ENCODE measurements at places on chromosomes 7 and 10. TPM values are rescaled to one million over a fixed set of nuclear protein-coding genes. Genes with fewer than 3 reads are reported as not detected.
A peak's percentile ranks its signal among the peaks of the same experiment; 100 is the strongest.

DNA sequence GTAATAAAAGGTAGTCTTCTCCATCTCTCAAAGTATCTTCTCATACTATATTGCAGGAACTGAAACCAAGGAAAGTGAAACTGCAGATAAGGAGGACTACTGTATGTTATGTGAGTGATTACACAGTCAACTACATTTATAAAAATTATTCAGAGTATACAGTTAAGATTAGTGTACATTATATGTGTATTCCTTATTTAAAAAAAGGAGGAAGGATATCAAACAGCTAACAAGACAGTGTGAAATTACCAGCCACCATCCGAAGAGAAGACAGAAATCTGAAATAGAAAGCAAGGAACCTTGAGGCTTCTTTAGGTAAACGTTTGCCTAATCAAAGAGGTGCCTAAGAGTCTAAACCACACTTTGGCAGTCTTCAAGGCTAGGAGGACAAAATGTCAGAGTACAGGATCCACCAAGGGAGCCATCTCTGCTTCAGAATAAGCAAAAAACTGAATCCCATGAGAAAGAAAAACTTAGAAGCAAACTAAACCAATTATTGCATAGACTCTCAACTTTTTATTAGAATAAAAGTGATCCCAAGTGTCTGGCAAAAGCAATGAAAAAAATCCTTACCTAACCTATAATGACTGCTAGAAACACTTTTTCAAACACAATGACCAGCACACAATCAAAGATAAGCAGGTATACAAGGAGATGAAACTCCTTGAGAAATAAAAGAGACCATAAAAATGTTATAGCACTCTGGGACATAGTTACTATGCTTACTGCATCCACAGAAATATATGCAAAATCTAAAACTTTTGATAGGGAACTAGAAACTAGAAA is 6.4 kb downstream of the USP6NL start:
- no peak for DNase-seq

- no peak for DNase-seq
Observed at GRCh38 chr7:114663502-114663901, 248.9 kb downstream of the FOXP2 start.

DNA sequence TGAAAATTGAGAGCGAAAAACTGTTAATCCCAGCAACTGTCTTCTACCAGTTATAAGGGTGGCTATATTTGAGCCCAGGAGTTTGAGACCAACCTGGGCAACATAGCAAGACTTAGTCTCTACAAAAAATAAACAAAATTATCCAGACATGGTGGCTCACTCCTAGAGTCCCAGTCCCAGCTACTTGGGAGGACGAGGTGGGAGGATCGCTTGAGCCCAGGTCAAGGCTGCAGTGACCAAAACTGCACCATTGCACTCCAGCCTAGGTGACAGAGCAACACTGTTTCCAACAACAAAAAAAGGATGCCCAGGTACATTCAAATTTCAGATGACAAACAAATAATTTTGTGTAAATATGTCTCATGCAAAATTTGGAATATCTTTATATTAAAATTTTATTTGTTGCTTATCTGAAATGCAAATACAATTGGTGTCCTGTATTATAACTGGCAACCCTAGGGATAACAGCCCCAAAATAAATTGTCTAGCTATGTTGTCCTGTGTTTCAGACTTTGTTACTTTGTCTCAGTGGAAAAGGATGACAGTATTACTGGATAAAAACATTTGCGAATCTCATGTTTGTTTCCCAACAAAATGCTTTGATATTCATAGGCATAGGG is 26.7 kb downstream of the FAM171A1 start:
- no peak for DNase-seq

- DNase-seq: no peak
Observed at GRCh38 chr10:31749981-31750840, 178.4 kb downstream of the ARHGAP12 start.

DNA sequence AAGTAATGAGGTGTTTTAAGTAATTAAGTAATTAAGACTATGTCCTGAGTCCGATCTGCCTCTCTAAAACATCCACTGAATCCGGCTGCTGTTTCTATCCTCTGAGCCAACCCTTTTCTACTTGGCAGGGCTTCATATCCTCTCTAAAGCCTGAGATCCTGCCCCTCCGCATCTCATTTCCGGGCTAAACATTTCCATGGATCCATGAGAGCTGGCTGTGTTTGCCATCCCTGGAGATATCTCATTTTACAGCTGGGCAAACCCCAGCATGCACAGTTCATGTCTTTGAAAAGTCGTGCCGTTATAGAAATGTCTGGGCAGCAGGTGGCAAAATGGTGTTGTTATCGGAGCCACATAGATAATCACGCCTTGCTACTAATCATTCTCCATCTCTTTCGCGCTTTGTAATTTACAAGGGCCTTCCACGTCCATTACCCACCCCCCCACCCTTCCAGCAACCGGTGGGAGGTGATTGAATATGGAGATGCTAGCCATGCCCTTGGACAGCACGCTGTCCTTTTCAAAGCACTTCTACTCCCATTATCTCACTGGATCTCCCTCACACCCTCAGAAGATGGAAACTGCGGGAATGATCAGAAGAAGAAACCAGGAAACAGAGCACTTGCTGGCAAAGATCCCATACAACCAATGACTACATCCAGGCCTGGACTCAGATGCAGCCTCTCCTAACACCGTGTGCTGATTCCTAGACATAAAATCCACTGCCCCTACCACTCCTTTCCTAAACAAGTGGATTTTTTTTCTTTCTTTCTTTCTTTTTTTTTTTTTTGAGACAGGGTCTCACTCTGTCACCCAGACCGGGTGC is 1189.2 kb downstream of the TYW1 start:
- no peak for DNase-seq

DNA sequence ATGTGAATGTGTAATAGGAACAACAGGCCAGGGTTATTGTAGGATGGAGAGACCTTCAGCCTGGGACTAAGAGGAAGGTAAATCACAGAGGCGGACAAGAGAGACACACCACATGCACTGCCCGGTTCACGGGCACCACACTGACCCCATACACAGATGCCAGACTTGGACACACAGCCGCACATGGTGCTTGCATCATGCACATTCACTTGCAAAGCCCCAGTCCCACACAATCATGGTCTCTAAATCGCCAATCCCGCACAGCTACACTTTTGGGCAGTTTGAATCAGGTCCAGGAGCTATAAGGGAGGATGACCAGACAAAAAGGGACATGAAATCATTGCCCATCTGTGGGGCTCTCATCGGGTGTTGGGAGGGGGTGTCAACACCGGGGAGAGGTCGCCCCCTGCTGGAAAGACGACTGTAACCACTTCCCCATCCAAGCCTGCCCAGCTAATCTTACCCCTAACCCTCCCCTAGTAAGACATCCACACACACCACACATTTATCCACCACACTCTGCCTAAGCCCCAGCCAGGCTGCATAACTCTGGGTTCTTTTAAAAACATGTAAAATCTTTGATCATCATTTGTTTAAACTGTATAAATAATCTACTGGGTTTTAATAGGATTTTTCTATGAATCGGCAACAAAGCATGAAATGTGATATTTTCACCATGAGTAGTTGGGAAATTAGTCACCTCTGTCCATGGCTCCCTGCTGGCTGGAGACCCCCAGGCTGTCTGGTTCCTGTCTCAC is 40.5 kb upstream of the SLF2 start:
- DNase-seq: no peak

- no peak for DNase-seq
Observed at GRCh38 chr10:78279756-78280155, 246.1 kb downstream of the RPS24 start.

- DNase-seq: no peak
Observed at GRCh38 chr10:65470986-65471385, 1454.8 kb upstream of the LRRTM3 start.

- DNase-seq: no peak
Observed at GRCh38 chr7:129110258-129110981, 34.1 kb upstream of the TSPAN33 start.

DNA sequence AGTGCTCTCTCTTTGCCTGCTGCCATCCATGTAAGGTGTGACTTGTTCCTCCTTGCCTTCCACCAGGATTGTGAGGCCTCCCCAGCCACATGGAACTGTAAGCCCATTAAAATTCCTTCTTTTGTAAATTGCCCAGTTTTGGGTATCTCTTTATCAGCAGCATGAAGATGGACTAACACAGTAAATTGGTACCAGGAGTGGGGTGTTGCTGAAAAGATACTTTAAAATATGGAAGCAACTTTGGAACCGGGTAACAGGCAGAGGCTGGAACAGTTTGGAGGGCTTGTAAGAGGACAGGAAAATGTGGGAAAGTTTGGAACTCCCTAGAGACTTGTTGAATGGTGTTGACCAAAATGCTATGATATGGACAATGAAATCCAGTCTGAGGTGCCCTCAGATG is 63.8 kb upstream of the PPP1R9A start:
- DNase-seq: no peak

- DNase-seq: no peak
Observed at GRCh38 chr10:89555688-89556445, 20.5 kb upstream of the SLC16A12 start.

GRCh38 chr10:91975438-91975837 is 51.9 kb downstream of the BTAF1 start:
- no peak for DNase-seq

DNA sequence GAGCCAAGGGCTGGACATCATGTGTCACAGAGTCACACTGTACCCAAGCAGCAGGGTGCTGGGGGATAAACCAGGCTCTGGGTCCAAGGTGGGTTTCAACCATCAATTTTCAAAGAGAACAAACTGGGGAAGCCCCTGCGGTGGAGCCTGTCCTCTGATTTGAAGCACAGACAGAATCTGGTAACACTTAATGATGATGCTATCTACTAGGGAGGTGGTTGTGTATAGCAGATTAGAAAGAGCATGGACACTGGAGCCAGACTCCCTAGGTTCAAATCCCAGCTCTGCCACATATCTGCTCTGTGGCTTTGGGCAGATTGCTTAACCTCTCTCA is 204.9 kb upstream of the ZMIZ1 start:
- DNase-seq: no peak

- DNase-seq: no peak
Observed at GRCh38 chr7:151146761-151147160, 20.7 kb downstream of the GBX1 start.

DNA sequence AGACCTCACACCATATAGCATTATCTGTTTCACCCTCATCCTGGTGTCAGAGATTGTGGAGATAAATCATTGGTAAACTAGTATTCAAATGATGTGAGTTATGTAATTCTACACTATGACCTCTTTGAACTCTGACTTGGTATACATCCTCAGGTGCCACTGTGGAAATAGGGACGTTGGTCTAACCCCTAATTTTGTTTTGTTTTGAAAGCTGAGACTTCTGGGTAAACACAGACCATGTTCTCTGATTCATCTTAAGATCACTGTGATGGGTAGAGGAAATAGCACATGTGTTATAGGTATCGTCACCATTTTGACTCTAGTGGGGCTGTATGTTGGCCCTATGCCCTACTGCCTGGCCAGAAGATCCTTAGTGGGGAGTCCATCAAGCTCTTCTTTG is 241.6 kb downstream of the CCDC7 start:
- no peak for DNase-seq

- DNase-seq: peak; percentile 10
Observed at GRCh38 chr10:79021948-79022499, 46.7 kb upstream of the ZMIZ1 start.

DNA sequence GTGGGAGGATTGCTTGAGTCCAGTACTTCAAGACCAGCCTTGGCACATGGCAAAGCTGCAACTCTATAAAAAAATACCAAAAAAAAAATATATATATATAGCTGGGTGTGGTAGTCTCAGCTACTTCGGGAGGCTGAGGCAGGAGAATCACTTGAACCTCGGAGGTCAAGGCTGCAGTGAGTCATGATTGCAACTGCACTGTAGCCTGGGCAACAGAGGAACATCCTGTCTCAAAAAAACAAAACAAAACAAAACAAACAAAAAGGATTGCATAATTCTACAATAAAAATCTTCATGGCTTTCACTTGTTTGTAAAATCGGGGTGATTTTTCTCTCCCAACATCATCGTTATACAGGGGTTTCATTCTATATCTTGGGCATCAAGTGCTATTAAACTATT is 35.1 kb downstream of the GUSB start:
- no peak for DNase-seq

DNA sequence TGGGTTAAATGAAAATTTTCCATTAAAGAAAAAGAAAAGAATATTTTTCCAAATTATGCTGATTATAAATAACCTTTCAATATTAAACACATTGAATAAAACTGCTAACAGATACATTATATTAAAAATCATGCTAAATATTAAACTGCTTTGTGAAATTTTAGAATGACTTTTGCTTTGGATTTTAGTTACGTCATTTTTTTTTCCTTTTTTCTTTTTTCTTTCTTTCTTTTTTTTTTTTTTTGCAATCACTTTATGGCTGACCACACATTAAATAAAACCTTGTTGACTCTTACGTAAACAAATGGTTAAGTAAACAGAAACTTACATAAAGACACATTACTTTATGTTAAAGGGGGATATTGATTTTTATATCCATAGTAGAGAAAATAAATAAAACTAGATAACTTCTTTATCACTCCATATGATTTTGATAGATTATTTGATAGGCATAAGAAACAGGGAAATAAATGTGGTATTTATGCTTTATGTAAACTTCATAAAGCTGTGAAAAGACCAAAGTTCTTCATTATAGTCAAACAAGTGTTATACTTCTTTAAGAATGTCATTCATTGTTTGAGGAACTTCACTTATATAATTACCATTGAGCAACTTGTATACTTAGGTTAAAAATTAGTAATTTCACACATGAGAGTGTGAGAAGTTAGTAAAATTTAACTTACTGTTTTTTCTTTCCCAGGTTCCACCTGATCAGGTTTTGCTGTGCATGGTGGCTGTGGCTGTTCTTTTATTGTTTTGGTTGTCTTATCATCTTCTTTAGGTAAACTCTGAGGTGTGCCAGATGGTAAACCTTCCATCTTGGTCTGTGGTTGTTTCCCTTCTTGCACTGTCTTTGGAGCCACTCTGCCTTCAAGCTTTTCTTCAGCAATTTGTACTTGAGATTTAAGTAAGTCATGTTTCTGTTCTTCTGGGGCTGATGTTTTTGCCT is 197.3 kb downstream of the PCLO start:
- no peak for DNase-seq

DNA sequence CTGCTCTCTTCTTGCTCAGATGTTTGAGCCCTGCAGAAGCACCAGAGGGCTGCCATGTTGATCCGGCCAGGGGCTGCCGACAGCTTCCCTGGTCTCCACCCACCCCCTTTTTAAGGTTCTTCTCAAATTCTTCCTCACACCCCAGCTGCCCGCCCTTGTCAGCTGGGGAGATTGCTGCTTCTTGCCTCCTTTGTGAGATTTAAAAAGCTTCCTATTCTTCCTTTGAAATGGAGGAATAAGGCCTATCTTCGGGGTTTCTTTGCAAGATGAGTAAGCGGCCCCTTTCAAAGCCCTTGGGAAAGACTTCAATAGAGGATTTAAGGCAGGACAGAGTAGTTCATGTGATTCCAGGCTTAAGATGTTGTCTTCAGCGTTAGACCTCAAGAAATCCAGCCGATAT is 211.9 kb upstream of the SHH start:
- DNase-seq: no peak

Gene ALOX5
- 25.3 TPM for total RNA-seq

Gene XPNPEP1
- 47.5 TPM for total RNA-seq

Gene OGDHL
- not detected for total RNA-seq

Gene CDHR3
- 5.1 TPM for total RNA-seq

Gene ZNF438
- total RNA-seq: 11.6 TPM

Gene NEBL
- total RNA-seq: 4.3 TPM

Gene SPDYE2B
- not detected for total RNA-seq

Gene SPDYE16
- total RNA-seq: 0.48 TPM

Gene XRCC2
- total RNA-seq: 0.57 TPM

Gene TMEM213
- total RNA-seq: not detected

Data from aorta (tissue), 5 donors.